ENCODE measurements at places on chromosomes 3 and 15.

GRCh38 chr15:52680041-52680391, 828 bp upstream of the ATOSA start:
- no peak for DNase-seq

DNA sequence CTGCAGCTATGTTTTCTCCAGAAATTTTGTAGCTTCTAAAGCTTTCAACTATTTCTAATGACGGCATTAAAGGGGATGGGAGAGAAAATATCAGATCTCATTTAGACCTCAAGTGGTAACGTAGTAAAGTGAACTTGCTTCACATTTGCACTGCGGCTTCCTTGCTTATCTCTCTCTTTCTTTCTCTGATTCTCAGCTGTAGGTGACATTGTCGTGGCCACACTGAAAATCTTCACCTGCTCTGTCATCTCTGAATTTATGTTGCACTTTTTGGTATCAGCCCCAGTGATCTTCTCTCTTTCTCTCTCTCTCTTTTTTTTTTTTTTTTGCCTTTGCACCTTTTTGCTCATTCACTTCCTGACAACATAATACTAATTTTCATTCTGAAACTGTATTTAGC, 254.1 kb upstream of the SATB1 start:
- no peak for DNase-seq

DNA sequence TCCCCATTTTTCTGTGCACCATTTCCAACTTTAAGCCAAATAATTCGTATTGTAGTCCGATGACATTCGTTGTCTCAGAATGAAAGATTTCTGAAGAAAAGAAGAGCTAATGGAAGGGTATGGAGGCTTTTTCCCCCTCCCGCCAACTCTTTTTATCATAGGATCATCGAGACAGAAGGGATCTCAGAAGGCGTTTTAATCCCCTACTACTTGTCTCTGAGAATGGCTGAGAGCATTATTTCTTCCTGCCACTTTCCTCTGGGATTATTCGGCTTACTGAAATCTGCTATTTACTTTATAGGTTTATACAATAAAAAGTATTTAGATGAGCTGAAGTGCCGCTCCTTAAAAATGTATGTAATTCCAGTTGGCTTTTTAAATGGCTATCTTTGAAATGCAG, 789.8 kb downstream of the EDEM1 start:
- DNase-seq: no peak

GRCh38 chr15:91864664-91865063, 11.2 kb downstream of the SLCO3A1 start:
- DNase-seq: no peak

- DNase-seq: no peak
Measured at GRCh38 chr3:79015854-79016253, 751.9 kb downstream of the ROBO1 start.
